ENCODE measurements at places on chromosomes 7 and 10.

GRCh38 chr10:14383266-14383665, 52.5 kb upstream of the FRMD4A start:
- DNase-seq, result no peak

GRCh38 chr10:112739592-112740353, 210.3 kb upstream of the TCF7L2 start:
- no peak for DNase-seq

- no peak for DNase-seq
Measured at GRCh38 chr7:30859940-30860496, 51.6 kb upstream of the AQP1 start.

GRCh38 chr7:36360244-36360643, 29.4 kb upstream of the ANLN start:
- no peak for DNase-seq

- DNase-seq, result no peak
Measured at GRCh38 chr7:55044791-55045190, 26.0 kb downstream of the EGFR start.

- DNase-seq, result no peak
Measured at GRCh38 chr10:1068380-1069361, 12.5 kb downstream of the WDR37 start.

- DNase-seq, result no peak
Measured at GRCh38 chr7:69620063-69620462, 21.8 kb downstream of the AUTS2 start.
